ENCODE measurements at places on chromosomes 4 and X. TPM values are rescaled to one million over a fixed set of nuclear protein-coding genes. Genes with fewer than 3 reads are reported as not detected.

MAGEB5 gene
- total RNA-seq: not detected

CD38 gene
- total RNA-seq: 47.6 TPM

POU3F4 gene
- not detected for total RNA-seq

CXCL11 gene
- 7.1 TPM for total RNA-seq

DNA sequence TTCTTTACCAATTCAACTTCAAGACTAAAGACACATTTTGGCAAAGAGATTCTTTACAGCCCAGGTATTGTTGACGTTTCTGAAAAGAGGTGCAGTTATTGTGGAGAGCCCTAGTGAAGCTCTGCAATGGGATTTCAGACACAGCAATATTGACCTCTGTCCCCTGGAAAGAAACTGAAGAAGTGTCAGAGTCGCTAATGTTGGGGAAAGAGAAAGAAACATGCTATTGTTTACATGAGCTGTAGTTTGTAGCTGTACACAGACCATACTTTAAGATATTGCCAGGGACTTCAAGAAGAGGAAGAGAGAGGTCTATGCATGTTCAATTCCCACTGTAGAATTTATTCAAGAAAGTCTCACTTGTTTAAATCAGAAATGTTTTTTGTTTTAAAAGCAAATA, 497.3 kb upstream of the BOD1L1 start:
- H3K27ac ChIP-seq: no peak overlapping the region
- no peaks in the 10 kb centered on the region for H3K27me3 ChIP-seq
- H3K36me3 ChIP-seq: no peaks in the 10 kb centered on the region
- H3K4me1 ChIP-seq: no peaks in the 10 kb centered on the region
- no peak overlapping the region for H3K4me3 ChIP-seq
- DNase-seq: no peak

GRCh38 chr4:82099928-82100579, 273.7 kb downstream of the HNRNPD start:
- H3K27ac ChIP-seq: no peak overlapping the region
- no peak for DNase-seq
- no peaks in the 10 kb centered on the region for H3K27me3 ChIP-seq
- no peaks in the 10 kb centered on the region for H3K4me1 ChIP-seq
- H3K4me3 ChIP-seq: no peak overlapping the region

Data from thymus (tissue), 14 donors.